CD4-positive, alpha-beta T cell treated with Interferon gamma for 1 hour (primary cell): ENCODE measurements at places on chromosomes 7 and 10.

- DNase-seq: no peak
These were observed 477.3 kb upstream of the CELF2 start for GRCh38 chr10:10540398-10540797.

DNA sequence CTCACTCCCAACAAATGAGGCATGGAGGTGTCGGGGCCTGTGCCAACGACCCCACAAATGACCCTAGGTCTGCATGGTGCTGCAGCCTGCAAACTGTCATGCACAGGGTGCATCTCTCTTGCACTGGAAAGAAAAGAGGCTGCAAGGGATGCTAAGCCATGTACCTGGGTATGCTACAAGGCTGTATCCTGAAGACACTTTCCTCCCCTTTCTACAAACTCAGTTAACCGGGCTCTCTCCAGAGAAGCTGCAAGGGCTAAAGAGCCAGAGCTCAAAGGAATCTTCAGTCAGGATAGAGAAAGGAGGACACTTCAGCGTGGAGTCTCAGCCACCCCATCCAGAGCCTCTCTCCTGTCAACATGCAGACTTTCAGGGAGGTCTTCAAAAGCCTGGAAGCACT, 449.0 kb downstream of the GRID1 start:
- no peak for DNase-seq

- DNase-seq: no peak
These were observed 367.8 kb downstream of the PPP1R3A start for GRCh38 chr7:113550966-113551365.

- DNase-seq: peak; percentile 62
These were observed at the start of gene TSPAN13 for GRCh38 chr7:16753102-16753931. Gene TSPAN13, plus strand, starts transcription at chr7:16753755. Its CDS starts 213 bp downstream, at chr7:16753968.

DNA sequence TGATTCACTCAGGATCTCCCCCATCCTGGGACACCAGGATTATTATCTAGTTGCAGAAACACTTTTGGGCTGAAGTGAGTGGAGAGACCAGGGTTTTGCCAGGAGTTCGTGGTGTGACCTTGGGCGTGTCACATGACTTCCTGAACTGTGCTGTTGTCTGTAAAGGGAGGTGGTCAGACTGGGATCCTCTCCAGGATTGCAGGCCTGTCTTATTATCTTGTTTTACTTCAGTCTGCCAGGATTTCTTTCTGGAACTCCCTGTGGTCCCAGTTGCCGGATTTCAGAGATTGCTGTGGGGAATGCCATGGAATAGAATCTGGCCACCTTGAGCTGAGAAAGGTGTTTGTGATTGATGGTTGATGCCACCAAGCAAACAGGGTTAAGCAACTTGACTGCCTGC, 35.8 kb downstream of the CRCP start:
- DNase-seq: no peak
